ENCODE measurements at places on chromosomes 7 and 10.

DNA sequence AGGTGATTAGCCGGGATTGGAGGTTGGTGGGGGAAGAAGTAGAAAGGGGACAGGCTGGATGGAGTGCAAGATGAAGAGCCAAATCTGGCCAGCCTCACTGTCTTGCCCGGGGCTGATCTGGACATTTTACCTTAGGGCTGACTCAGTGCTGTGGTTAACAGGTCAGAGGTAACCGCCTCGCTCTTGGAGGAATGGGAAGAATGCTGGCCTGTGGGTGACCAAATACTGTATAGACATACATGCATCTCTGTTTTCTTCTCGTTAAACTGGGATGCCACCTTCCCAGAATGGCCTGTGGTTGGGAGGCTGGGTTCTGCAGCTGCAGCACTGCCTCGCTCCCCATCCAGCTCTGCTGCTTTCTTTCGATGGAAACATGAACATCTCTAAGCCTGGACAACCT is 120.0 kb downstream of the SEC23IP start:
- DNase-seq, result no peak

- peak; percentile 67 for DNase-seq
Measured at GRCh38 chr7:90736968-90737939, 141.1 kb downstream of the CDK14 start.

GRCh38 chr7:106080300-106080987 is 31.7 kb downstream of the SYPL1 start:
- no peak for DNase-seq

GRCh38 chr7:127755521-127755920 is 103.5 kb downstream of the SND1 start:
- DNase-seq, result no peak

- DNase-seq, result peak; percentile 44
Measured at GRCh38 chr7:87218796-87219544, 562 bp downstream of the TMEM243 start.

DNA sequence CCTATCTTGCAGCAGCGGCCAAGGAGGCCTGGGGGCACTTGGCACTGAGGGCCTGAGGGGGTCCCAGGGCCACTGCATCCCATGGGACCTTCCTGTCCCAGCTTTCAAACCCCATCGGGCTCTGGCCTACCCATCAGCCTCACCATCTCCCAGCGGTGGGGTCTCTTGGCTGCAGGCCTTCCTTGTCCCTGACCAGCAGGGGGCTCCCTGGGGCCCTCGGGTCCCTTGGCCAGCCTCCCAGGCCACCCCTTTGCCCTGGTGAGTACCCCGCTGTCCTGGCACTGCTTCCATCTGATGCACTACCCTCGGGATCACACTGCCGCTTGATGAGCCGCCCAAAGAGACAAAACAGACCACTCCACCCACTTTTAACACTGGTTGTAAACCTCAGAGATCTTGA is 43.5 kb downstream of the YKT6 start:
- DNase-seq, result peak; percentile 20

- no peak for DNase-seq
Measured at GRCh38 chr7:43536773-43537172, 46.1 kb upstream of the STK17A start.

- DNase-seq, result no peak
Measured at GRCh38 chr10:125084191-125084613, 76.2 kb downstream of the CTBP2 start.

- no peak for DNase-seq
Measured at GRCh38 chr10:30185916-30186315, 126.5 kb upstream of the JCAD start.

DNA sequence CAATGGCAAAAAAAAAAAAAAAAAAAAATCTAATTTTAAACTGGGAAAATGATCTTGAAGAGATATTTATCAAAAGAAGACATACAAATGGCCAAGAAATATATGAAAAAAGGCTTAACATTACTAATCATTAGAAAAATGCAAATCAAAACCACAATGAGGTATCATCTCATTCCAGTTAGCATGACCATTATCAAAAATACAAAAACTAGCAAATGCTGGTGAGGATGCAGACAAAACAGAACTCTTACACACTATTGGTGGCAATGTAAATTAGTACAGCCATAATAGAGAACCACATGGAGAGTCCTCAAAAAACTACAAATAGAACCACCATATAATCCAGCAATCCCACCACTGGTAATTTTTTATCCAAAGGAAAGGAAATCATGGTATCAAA is 489.6 kb downstream of the TNS3 start:
- DNase-seq, result no peak

- DNase-seq, result no peak
Measured at GRCh38 chr7:51636503-51636902, 319.9 kb upstream of the COBL start.

GRCh38 chr7:130960208-130960988 is 226.4 kb upstream of the KLF14 start:
- DNase-seq, result peak; percentile 51

DNA sequence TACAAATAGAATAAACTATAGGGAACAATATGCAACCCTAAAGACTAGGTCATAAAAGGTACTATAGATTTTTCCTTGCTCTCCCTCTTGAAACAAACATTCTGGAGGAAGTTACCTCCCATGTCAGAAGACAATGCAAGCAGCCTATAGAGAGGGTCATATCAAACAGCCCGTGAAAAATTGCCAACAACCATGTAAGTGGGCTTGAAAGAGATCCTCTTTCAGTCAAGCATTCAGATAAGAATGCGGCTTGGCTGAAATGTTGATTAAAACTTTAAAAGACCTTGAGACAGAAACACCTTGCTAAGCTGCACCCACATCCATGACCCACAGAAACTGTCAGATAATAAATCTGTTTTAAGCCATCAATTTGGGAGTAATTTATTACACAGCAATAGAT is 526.6 kb upstream of the GHITM start:
- DNase-seq, result no peak

- no peak for DNase-seq
Measured at GRCh38 chr10:79411546-79412495, 33.6 kb downstream of the ZCCHC24 start.

GRCh38 chr7:157472311-157473050 is 135.7 kb downstream of the DNAJB6 start:
- DNase-seq, result no peak

DNA sequence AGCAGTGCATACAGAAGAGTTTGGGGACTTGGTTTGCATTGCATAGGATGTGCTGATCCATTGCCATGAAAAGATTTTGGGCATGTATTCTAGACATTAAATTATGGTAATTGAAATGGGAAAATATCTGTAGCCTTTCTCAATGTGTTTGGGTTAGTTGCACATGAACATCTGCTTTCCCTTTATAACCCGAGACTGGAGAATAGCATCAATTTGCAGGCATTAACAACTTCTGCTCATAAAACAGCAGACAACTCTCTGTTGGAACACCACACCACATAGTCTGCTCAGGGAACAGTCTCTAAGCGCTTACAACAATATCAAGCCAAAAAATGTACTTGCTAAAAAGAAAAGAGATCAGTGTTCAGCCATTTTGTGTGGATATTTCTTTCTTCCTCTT is 1391.1 kb upstream of the LRRTM3 start:
- no peak for DNase-seq

GRCh38 chr7:130920122-130920521 is 186.1 kb upstream of the KLF14 start:
- no peak for DNase-seq

- no peak for DNase-seq
Measured at GRCh38 chr10:83816942-83817341, 322.4 kb upstream of the GHITM start.

DNA sequence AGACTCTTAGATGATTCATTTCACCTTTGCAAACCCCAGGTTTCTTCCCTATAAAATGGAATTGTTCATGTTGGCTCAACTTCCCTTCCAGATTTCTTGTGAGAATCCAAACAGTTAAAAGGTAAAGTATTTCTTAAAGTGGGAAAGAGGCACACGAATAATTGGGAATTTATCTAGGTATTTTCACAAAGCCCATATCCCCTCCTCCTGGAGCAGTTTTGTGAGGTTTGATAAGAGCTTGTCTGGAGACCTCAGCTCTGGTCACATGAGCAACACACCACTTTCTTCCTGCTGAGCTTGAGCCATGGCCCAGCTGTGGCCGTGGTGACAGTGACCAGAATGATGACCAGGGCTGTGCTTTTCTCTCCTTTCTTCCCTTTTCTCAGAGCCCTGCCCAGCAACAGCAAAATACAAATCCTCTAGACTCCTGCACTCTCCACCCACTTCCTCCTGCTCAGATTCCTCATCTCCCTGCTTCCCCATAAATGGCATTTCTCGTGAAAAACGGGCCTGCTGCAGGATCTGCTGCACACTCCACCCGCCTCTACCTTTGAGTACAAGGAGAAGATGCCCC is 87.7 kb downstream of the PIK3CG start:
- no peak for DNase-seq

All from memory B cell (primary cell).